Stimulated activated CD4-positive, alpha-beta T cell treated with anti-CD3 and anti-CD28 coated beads, Interleukin-1b, Interleukin-23, amount 100 ng/mL, for 4 hours (primary cell): ENCODE measurements at places on chromosomes 2 and 18.

- no peak for DNase-seq
Measured at GRCh38 chr2:41000374-41000773, 548.5 kb upstream of the SLC8A1 start.

- DNase-seq = no peak
Measured at GRCh38 chr2:237733677-237734300, 64.8 kb upstream of the RBM44 start.

DNA sequence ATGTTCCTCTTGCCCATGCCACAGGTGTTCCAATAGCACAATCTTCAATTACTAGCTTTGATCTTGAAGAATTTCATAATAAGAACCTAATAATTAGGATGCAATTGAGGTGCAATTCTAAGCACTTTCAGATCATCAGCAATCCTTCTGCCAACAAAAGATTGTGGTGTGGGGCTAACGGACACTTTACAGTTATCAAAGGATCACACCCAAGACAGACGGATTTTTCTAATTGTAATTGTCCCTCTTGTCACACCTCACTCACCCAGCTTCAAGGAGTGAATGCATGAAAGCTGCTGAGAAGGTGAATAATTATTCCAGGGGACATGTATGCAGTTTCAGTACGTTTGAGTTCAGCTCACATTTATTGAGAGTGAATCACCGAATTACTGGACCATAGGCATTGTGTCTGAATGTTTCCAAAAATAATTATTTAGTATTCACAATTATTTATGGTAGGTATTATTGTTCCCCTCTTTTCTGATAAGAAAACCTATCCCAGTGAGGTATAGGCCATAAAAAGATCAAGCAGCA, 438.5 kb upstream of the TRIB2 start:
- no peak for DNase-seq

GRCh38 chr18:68469049-68469625, 245.8 kb downstream of the TMX3 start:
- no peak for DNase-seq

GRCh38 chr18:57831597-57832377, 28.7 kb upstream of the ATP8B1 start:
- DNase-seq = no peak

DNA sequence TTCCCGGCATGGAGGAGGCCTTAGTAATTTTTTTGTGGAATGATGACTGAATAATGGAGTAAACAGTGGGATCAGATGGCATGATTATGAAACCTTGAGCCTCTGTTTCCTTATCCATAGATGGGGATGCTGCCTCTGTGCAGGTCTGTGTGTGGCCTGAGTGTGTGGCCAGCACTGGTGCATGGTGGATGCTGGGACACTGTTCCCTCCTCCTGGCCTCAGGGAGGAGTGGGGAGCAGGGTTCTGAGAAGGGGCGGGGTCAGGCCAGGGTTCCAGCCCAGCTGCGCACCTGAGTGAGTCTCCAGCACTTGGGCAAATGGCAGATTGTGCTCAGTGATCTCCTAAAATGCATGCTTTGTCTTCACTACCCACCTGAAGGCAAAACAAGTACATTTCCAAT, 66.4 kb downstream of the DCDC2C start:
- no peak for DNase-seq
